HCEC 1CT (cell line): ENCODE measurements at places on chromosomes 1 and 21.

DNA sequence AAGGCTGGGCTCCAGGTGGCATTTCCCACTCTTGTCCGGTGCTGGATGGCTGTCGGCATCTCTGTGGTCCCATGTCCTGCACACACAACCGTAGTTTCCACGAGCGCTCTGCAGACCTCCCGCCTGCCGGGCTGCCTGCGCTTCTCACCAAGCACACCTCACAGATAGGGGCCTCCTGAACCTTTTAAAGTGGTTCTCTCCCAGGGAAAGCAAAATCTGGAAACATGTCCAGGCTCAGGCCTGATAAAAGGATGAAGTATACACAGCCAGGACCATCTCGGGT lies 46.2 kb downstream of the CAPN9 start:
- DNase-seq = no peak

DNA sequence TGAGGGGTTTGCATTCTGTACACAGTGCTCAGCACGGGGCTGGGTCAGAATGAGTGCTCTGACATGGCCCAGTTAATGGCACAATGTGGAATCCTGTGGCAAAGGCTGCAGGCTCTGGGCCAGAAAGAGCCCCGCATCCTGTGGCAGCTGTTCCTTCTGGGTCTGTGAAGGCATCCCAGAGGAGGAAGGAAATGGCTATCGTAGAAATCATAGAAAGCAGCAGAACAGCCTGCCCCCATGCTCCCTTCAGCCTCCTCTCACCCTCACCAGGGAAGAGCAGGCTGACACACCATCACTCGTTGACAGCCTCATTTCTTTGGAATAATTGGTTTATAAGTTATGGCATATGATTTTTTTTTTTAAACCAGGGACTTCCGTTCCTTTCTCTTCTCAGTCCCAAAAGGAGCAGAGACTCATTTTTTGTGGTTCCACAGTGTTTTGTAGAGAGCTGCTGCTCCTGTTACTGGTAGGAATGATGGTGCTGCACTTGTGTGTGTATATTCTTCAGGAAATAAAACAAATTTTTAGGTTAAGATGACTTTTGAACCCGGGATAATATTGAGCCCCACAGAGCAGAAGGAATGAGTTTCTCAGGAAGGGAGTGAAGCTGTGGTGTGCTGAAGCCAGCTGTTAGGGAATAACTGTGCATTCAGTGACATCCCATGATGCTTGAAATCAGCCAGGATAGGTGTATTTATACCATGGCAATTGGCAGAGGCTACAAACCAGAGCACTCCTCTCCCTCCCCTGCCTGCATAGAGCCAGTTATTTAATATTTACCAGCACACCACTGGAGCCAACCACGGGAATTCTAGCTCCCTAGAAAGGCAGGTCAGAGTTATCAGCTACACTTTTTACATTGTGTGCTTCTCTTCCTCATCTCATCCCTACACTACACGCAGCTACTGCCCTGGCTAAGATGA lies 32.0 kb downstream of the PLXNA2 start:
- DNase-seq = peak; percentile 31

DNA sequence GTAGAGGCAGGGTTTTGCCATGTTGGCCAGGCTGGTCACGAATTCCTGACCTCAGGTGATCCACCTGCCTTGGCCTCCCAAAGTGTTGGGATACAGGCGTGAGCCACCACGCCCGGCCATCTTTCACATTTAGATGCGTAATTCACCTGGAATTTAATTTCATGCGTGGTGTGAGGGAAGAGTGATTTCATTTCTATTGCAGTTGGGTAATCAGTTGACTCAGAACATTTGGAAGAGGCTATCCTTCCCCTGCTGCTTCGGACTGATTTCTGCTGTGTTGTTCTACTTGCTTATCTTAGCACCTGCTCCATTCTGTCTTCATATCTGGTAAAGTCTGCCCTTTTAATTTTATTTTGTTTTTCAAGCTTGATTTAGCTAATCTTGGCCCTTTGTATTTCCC lies 19.1 kb downstream of the DIP2A start:
- DNase-seq = peak; percentile 78

- no peak for DNase-seq
Measured at GRCh38 chr1:7519861-7520395, 251.2 kb upstream of the VAMP3 start.

GRCh38 chr1:183097438-183098051 lies 74.3 kb downstream of the LAMC1 start:
- peak; percentile 95 for DNase-seq

DNA sequence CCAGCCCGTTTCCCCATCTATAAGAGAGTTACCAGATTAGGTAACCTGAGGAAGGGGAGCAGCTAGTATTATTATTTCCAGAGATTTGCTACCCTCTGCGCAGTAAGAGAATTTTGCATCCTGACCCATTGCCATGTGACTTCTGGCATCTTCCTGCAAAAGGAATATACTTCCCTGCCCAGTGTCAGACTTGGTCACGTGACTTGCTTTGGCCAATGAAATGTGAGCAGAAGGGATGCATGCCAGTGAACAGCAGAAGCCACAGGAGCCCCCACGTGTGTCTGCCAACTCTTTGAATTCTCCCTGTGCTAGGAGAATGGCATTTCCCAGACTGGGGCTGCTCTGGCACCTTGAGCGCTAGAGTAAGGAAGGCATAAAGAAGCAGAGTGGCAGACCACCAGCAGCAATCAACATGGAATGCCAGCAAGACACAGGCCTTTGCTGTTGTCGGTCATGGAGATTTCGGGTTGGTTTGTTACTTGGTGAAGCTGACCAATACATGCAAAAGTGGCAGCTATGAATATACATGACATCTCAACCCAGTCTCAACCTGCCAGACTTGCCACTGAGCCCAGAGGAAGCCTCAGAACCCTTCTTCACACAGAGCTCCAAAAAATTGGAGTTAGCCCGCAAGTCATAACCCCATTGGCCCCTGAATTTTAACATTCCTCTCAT lies 26.4 kb upstream of the SDHB start:
- DNase-seq = no peak

DNA sequence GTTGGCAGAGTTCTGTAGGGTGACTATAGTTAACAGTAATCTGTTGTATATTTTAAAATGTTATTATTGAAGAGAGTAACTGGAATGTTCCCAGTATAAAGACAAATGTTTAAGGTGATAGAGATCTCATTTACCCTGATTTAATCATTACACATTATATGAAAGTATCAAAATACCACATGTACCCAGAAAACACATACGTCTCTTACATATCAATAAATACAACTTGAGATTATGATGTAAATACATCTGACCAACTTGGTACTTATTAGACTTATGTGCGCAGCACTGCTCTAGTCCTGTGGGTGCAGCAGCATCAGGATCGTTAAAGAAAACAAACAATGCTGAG lies 670 bp upstream of the PARK7 start:
- no peak for DNase-seq

DNA sequence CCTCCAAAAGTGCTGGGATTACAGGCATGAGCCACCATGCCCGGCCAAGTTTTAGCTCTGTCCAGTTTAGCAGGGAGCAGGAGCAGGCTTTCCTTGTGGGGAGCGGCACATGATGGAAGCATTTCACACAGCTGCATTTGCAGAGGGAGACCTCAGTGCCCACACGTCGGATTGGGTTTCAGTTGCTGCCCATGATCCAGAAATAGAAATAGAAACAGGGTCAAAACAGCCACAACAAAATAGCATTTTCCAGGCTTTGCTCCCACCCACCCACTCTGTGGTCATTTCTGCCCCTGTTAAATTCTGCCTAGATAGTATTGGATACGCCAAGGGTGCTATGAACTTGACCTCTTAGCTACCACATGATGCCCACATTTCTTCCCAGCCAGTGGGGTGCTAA lies 128.4 kb downstream of the CNIH3 start:
- no peak for DNase-seq

GRCh38 chr1:12771186-12771585 lies 2.4 kb upstream of the PRAMEF12 start:
- no peak for DNase-seq

GRCh38 chr1:38244218-38244845 lies 197.7 kb upstream of the POU3F1 start:
- DNase-seq = no peak

- peak; percentile 21 for DNase-seq
Measured at GRCh38 chr1:99292886-99293285, 28.6 kb downstream of the PLPPR4 start.

DNA sequence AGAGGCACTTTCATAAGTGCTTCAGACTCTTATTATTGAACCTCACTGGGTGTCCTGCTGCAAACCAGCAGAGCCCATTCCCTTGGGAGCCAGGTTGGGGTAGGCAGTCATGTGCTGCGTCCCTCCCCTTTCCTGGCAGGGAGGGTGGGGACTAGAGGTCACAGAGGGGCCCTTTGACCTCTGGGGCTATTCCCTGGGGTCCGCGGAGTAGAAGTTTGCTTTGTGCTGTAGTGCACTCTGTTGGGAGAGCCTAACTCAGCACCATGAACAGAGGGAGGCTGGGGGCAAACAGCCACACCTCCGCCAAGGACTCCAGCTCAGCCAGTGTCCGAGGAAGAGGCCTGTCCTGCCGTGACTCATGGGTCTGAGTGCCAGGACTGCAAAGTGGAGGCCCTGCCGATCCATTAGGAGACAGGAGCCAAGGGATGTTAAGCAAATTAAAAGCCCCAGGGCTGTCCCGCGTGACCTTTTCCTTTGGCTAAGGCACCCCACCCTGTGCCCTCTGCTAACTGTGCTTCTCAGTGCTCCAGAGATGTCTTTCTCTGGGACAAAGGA lies 3.0 kb upstream of the IGSF21 start:
- DNase-seq = no peak

GRCh38 chr1:1146026-1146425 lies 27.7 kb upstream of the TTLL10 start:
- no peak for DNase-seq

DNA sequence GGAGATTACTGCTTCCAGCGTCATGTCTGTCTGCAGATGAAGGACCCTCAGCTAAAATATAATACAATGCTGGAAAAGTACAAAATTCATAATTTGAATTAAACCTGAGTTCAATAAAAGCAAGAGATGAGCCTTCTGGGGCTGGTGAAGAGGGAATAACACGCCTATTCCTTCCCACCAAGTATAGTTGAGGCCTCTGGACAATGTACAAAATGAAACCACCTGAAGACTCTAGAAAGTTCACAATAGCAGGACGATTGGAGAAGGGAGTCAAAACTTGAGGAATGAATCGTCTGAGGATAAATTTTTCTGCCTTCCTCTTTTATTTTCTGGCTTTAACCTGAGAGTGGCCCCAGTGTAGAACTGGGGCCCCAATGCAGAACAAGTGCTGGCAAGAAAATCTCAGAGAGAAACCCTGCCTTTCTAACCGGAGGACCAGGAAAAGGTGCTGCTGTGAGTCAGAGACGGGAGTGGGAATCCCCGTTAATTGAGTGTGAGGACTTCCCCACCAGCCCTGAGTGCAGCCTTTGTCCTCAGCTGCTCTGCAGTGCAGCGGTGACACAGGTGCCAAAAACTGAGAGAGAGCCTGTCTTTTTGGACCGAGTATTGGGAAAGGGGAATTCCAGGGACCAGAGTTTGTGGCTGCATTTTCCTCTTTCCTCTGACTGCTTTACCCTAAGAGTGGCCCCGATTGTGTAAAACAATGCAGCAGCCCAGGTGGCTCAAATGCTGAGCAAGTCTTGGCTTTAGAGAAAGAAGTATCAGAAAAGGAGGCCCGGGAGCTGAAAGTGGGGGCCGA lies 264.9 kb downstream of the DYRK1A start:
- no peak for DNase-seq

- DNase-seq = no peak
Measured at GRCh38 chr21:31064803-31065202, 26.5 kb upstream of the KRTAP19-8 start.

DNA sequence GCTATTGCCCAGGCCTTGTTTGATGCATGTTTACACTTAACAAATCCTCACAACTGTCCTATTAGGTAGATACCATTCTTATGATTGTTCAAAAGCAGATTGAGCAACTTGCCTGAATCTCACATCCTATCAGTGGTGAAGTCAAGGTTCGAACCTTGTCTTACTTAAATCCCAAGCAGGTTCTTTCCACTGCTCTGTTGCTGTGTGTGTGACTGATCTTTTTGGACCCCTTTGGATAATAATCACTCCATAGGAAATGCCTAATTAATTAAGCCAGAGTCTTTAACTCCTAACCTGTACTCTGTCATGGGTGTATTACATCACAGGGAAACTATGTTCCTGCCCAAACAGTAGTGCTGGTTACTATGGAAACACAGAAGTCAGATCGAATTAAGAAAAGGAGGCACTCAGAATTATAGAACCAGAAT lies 84.2 kb downstream of the SPATA46 start:
- DNase-seq = peak; percentile 43

GRCh38 chr1:180603850-180604226 lies 28.0 kb upstream of the XPR1 start:
- DNase-seq = no peak

DNA sequence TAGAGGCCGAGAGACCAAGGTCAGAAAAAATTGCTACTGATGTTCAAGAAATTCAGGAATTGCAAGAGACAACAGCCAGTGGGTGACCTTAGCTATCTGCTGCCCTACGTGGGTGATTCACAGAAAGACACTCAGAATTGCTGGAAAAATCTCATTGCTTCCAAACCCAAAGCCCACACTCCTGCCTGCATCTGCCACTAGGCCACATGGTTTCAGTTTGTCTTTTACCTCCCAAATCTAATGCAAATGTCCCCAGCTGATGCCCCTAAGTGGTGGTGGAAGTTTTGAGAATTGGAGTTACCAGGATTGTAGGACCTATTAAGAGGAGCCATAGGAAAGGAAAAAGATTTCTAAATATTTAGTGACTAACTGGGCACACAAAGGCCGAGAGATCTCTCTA lies 341.5 kb upstream of the CHRM3 start:
- DNase-seq = no peak

- DNase-seq = peak; percentile 95
Measured at GRCh38 chr1:224356685-224357625, at the start of gene CNIH4. TSS of gene CNIH4 (plus strand) at chr1:224356879. CDS start at chr1:224356925, 46 bp downstream.

DNA sequence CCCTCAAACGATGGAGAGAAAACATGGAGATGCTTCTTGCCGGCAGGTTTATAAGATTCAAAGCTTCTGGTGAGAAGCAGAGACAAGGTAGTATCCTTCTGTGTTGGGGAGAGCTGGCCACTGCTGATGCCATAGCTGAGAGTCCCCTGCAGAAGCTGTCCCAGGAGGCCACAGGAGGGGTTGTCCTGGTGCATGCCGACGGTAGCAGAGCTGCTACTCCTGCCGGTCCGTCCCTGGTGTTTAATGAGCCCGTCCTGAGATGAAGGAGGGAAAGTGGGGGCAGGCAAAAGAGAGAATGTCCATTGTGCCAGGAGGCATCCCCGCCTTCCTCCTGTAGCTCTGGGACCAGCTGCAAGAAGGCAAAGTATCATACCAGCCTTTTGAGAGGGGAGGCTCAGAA lies 10.4 kb upstream of the C2CD2 start:
- DNase-seq = no peak

GRCh38 chr1:110069404-110070281 lies 829 bp downstream of the ALX3 start:
- DNase-seq = no peak
